ENCODE measurements at places on chromosomes 3 and 15.
A peak's percentile ranks its signal among the peaks of the same experiment; 100 is the strongest.

DNA sequence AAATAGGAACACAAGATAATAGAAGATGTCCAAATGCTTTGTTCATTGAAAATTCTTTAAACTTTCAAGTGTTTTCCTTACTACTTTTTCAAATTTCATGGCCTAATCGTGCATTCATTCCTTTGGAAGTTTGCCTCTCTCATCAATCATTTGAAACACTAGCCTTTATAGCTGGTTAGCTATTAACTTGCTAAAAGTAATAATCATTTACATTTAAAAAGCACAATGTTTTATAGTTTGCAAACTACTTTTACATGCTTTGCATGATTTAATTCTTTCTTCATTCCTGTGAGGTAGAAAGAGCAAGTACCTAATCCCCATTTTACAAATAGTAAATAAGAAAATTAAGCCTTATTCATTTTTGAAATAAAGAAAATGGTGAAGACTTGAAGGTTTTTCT lies 137.4 kb upstream of the SLC7A14 start:
- DNase-seq: no peak

GRCh38 chr3:190552969-190553759 lies 39.3 kb downstream of the IL1RAP start:
- DNase-seq: no peak

GRCh38 chr3:157051055-157051454 lies 108.9 kb downstream of the CCNL1 start:
- no peak for DNase-seq

DNA sequence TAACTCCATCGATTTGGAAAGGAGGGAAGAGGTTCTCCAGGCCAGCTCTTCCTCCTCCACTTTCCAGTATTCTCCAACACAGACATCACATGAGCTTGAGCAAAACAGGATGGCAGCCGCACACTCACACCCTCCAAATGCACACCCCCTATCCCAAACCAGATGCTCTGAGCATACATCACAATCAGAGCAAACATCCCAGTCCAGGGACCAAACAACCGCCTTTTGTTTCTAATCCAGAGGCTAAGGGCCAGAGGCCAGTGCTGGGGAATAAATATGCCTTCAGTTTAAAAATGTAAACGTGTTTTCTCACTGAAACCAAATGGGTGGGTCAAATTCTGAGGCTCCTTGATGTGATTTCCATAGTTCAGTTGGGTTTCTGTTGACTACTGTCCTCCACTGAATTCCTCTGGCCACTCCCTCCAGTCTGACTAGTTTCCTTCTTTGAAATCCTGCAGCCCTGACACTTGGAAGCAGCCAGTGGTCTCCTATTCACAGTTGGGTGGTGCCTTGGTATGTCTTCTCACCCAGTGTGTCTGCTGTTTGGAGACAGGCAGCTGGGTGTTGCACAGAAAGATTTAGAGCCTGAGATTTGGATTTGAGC lies 19.2 kb upstream of the MFGE8 start:
- DNase-seq: no peak

DNA sequence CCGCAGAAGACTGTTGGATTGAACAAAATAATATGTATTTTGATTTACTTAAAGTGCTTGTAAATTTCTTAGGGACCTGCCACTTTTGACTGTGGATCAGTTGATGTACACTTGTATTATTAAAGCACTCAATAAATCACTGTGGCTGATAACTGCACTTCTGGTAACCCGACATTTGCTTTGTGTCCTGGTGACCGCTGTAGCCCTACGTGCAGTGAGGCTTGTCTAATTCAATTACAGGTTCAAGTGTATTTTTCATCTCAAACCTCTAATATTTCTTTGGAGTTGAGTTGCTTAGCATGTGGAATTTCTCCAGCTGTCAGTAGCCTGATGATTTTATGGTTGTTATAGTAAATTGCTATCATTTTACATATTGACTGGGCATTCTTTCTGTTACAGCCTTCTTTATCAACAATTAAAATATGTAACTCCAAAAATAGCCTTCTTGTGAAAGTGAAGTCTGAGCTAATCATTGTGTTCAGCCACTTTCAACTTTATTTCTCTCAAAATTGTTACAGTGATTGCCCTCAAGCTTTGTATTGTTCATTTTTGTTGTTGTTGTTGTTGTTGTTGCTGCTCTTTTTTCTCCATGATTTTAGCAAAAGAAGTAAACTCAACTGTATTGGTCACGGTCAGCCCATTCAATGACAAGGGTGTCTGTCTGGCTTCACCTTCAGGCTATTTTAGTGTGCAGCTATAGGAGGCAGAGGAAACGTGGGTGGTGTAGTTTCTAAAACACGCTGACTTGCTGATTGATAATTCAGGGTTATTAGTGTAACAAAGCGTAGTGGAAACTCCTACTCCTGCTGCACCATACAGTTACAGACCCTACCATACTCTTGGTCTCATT lies 215.1 kb upstream of the UBE2E1 start:
- no peak for DNase-seq

- peak; percentile 41 for DNase-seq
These were observed 22.5 kb downstream of the GABRA5 start for GRCh38 chr15:26889298-26889898.

- no peak for DNase-seq
These were observed 26.7 kb downstream of the SMAD3 start for GRCh38 chr15:67091980-67092677.
